Lung (tissue), 17 donors: ENCODE measurements at places on chromosomes 5 and 9.

- no peaks in the 10 kb centered on the region for H3K27me3 ChIP-seq
- no peak for DNase-seq
- no peak overlapping the region for H3K4me3 ChIP-seq
- H3K27ac ChIP-seq = no peak overlapping the region
Measured at GRCh38 chr9:84381508-84381907, 41.0 kb upstream of the SLC28A3 start.

DNA sequence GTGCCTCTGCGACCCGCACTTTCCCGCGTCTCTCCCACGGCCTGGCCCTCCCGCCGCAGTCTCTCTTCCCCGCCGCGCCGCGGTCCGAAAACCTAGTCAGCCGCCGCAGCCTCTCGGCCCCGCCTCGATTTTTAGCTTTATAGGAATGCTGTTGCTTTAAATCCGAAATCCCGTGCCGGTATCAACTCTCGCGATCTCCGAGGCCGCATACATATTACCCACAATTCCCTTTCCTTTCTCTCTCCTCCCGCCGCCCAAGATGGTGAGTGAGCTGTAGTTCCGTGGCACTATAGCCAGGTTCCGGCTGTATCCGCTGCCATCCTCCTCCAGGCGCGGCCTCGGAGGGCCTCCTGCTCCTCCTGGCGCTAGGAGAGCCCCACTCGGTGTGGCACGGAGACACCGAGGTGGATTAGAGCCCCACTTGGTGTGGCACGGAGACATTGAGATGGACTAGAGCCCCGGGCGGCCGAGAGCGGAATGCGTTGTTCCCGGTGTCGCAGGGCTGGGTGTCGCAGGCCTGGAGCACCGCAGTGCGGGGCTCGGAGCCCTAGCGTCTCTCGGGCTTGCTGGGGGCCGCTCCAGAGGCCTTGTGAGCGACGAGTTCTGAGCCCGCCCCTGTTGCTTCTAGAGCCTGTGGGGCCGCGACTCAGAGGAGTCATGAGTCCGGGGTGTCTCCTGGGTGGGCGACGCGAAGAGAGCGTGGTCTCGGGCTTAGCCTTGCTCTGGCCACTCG is at the start of the genes MED22 and RPL7A:
MED22 (minus strand) TSS at position 147 of the 733 bp plus-strand sequence. CDS start 1,469 bp downstream, outside the sequence.
RPL7A (plus strand) TSS at position 234 of the 733 bp plus-strand sequence; CDS start at position 260, 26 bp downstream.
- peak within 1 kb of the TSS; percentile 100 for H3K4me3 ChIP-seq
- no peaks in the 10 kb centered on the region for H3K27me3 ChIP-seq
- peaks cover 12% of the 10 kb centered on the region for H3K4me1 ChIP-seq
- peak within 1 kb of the TSS; percentile 66 for H3K27ac ChIP-seq

- H3K4me1 ChIP-seq = peaks cover 30% of the 10 kb centered on the region
- no peak overlapping the region for H3K4me3 ChIP-seq
- H3K27ac ChIP-seq = no peak overlapping the region
- DNase-seq = no peak
- no peaks in the 10 kb centered on the region for H3K36me3 ChIP-seq
- no peaks in the 10 kb centered on the region for H3K27me3 ChIP-seq
Measured at GRCh38 chr9:38038307-38039089, 30.5 kb downstream of the SHB start.

- H3K36me3 ChIP-seq = peaks cover 11% of the 10 kb centered on the region
- no peak overlapping the region for H3K4me3 ChIP-seq
- no peak for DNase-seq
- H3K27me3 ChIP-seq = no peaks in the 10 kb centered on the region
- H3K27ac ChIP-seq = no peak overlapping the region
Measured at GRCh38 chr5:81630684-81631083, 120.2 kb downstream of the SSBP2 start.

GRCh38 chr9:86072394-86072877 is 26.9 kb downstream of the GOLM1 start:
- H3K36me3 ChIP-seq = peaks cover 2% of the 10 kb centered on the region
- DNase-seq = no peak
- peaks cover 5% of the 10 kb centered on the region for H3K4me1 ChIP-seq
- no peak overlapping the region for H3K27ac ChIP-seq
- H3K4me3 ChIP-seq = no peak overlapping the region

GRCh38 chr5:107418902-107419301 is 251.8 kb downstream of the EFNA5 start:
- no peak overlapping the region for H3K27ac ChIP-seq
- H3K4me1 ChIP-seq = no peaks in the 10 kb centered on the region
- H3K27me3 ChIP-seq = no peaks in the 10 kb centered on the region

DNA sequence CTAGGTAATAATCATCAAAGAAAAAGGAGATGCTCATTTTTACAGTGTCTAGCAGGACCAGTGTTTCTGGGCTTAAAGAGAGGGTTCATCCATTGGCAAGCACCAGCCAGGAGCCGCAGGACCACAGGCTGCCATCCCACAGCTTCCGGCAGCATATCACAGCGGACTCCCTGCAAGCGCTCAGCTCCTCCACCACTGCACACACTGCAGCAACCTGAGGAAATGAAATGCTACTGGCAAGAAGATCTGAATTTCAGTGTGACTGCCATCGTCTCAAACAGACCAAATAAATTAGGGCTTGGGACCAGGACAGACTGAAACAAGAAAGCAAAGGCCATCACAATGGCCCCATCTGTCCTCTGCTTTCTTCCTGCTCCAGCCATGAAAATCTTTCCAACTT is 114.2 kb downstream of the TTC39B start:
- no peaks in the 10 kb centered on the region for H3K4me1 ChIP-seq
- no peaks in the 10 kb centered on the region for H3K27me3 ChIP-seq
- DNase-seq = no peak
- no peak overlapping the region for H3K27ac ChIP-seq
- H3K4me3 ChIP-seq = no peak overlapping the region

- H3K27ac ChIP-seq = no peak overlapping the region
- peaks cover 5% of the 10 kb centered on the region for H3K4me1 ChIP-seq
- no peaks in the 10 kb centered on the region for H3K27me3 ChIP-seq
- no peak overlapping the region for H3K4me3 ChIP-seq
- peaks cover 2% of the 10 kb centered on the region for H3K36me3 ChIP-seq
Measured at GRCh38 chr5:82308416-82308815, 30.3 kb upstream of the RPS23 start.
